ENCODE measurements at places on chromosomes 13 and 19.

DNA sequence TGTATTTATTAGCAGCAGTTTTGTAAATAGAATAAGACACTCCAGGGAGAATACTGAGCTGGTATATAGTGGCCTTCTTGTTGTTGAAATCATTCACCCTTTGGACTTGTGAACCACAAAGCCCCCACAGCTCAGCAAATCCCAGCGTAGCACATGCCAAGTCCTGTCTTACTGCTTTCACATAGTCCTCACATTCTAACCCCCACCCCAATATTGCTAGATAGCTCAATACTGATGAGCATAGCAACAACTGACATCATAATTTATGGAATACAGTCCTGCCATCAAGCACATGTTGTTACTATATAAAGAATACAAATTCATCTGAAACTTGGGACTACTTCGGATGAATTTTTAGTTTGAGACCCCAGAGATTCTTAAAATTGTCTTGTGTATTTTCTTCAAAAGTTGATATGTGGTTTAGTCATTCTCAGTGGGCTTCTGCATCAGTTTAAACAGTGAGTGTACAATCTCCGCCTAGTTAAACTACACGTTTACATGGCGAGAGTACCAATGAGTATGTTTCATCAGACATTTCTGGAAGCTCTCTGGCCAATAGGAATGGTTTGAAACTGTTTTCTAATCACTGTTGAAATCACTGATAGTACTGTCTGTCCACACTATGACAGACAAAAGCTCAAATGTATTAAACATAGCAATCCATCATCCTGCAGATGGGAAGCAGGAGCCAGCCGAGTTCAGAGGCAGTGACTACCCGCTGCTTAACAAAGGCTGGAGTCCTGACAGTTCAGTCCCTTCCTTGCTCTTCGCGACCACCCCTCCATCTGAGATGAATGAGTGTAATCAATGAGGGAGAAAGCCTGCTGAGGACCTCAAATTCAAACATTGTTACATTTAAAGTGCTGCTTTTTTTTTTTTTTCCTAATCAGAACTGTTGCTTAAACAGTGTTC, 15.2 kb downstream of the DACH1 start:
- no peak for DNase-seq

DNA sequence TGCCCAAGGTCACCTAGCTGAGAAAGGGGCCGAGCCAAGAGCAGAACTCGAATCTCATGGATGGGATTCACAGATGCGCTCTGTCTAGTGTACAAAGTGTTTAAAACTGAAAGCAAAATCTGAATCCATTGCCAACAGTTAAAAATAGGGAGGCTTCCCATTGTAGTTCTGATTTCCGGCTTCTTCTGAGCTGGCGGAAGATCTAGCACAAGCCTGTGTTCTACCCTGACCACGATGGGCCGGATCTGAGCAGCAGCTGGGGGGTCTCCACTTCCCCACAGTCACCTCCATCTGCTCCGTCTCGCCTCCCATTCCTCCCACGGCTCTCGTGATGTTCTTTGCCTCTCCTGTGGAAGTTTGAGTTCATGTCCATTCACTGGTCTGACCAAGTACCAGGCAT, 2.4 kb downstream of the CACNG8 start:
- no peak for DNase-seq

GRCh38 chr13:26021516-26021915, 30.3 kb downstream of the SHISA2 start:
- DNase-seq: no peak

DNA sequence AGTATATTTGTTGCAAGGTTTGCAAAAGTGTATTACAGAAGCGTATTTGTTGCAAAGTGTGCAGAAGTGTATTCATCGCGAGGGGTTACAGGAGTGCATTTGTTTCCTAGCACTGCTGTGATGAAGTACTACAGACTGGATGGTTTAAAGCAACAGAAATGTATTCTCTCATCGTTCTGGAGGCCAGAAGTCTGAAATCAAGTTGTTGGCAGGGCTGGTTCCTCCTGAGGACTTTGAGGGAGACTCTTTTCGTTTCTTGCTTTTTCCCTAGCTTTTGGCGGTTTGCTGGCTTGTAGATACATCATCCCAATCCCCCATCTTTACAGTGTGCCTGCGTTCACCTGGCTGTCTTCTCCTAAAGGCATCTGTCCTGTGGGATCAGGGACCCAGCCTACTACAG, 127.9 kb upstream of the USP29 start:
- no peak for DNase-seq

- DNase-seq: peak; percentile 46
Measured at GRCh38 chr19:17385878-17386611, 8.0 kb downstream of the CCDC194 start.
